ENCODE measurements at places on chromosomes 12 and 14. TPM values are rescaled to one million over a fixed set of nuclear protein-coding genes. Genes with fewer than 3 reads are reported as not detected.

Gene KCNMB4
- 0.60 TPM for total RNA-seq

Gene LRRK2
- total RNA-seq = not detected

Gene LPAR5
- 1.7 TPM for total RNA-seq

Gene DBX2
- not detected for total RNA-seq

- no peak overlapping the region for H3K4me3 ChIP-seq
- peaks cover 3% of the 10 kb centered on the region for H3K27me3 ChIP-seq
- DNase-seq = no peak
These were observed 5.6 kb upstream of the IL26 start for GRCh38 chr12:68231229-68231628.

DNA sequence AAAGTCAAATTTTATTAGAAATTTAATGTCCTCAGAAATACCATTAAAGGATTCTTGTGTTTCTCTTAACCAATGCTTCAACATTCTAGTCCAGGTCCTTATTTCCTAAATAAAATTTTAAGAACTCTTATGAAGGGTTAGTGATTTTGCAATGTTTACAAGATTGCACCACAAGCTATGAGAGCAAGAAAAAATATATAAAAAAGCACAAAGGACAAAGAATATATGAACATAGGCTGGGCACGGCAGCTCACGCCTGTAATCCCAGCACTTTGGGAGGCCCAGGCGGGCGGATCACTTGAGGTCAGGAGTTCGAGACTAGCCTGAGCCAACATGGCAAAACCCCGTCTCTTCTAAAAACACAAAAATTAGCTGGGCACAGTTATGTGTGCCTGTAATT, 7.7 kb downstream of the RACGAP1 start:
- no peaks in the 10 kb centered on the region for H3K27me3 ChIP-seq
- no peak overlapping the region for H3K4me3 ChIP-seq
- DNase-seq = no peak
- H3K27ac ChIP-seq = no peak overlapping the region
- peaks cover 15% of the 10 kb centered on the region for H3K36me3 ChIP-seq
